NCI-H1105 (cell line): ENCODE measurements at places on chromosomes 7 and 10.

DNA sequence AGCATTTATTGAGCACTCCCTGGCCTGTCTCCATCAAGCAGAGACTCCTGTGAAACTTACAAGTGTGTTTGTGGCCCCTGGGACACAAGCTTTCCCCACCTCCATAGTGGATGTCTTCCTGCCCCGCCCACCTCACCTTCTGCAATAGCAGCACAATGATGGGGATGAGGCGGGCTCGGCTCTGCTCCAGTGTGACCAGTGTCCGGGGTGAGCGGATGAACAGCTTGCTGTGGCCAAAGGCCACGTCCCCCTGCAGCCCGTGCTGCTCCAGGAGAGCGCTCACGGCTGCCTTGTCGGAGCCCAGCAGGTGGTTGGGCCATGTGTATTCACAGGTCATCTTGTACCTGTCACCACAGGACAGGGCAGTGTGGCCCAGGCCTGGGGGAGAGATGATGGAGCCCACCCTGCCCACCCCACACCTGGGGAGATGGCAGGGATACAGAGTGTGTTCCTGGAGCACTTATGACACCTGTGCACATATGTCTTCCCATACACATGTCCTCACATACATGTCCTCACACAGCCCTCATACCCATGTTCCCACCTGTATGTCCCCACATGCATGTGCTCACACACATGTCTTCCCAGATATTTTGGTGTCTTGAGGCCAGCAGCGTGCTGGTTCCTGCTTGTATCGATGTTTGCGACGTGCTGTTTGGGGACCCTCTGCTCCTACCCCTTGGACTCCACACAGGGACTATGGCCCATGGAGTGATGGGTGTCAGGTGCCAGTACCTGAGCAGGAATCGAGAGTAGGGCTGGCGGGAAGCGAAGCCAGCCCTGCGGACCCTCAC lies 12.7 kb downstream of the MYO1G start:
- DNase-seq: no peak

DNA sequence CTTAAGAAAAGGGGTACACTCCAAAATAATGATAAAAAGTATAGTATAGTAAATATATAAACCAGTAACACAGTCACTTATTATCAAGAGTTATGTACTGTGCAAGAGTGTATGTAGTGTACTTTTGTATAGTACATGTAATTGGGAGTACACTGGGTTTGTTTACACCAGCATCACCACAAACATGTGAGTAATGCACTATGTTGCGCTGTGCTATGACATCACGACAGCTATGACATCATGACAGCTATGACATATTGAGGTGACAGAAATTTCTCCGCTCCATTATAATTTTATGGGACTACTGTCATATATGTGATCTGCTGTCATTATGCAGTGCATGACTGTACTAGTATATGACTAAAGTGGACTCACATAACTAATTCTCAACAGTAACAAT lies 84.6 kb downstream of the KMT2C start:
- DNase-seq: no peak

GRCh38 chr10:50388181-50388580 lies 136.9 kb upstream of the ASAH2 start:
- DNase-seq: no peak

DNA sequence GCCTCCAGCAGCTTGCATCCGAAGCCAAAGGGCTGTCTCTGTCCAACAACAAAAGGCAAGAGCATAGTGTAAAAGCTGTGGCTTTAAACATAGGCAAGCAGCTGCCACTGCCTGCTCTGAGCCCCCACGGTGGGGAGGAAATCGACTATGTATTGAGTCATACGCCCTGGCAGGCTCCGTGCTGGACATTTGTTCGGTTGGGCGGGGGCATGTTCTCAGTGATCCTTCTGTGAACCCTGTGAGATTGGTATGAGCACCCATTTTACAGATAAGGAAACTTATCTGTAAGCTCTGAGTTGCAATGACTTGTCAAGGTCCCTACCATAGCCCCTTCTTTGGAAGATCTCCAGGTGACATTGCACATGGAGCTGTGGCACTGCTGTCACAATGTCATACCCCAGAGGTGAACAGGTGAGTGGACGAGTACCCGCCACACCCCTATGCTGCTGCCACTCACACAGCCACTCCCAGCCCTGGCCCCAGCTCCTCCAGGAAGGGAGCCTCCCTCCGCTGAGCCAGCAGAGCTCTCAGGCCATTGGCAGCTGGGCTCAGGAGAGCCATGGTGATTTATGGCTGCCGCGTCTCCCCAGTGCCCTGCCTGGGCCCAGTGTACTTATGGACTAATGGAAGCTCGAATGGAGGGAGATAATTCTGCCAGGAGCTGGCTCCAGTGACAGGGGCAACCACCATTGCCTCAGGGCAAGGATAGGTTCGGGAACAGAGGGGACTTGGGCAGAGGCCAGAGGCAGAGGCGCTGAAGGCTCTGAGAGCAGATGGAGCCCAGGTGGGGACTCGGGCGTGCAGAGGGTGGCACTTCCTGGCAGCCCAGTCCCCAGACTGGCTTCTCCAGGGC lies 43.7 kb downstream of the UNC5B start:
- peak; percentile 79 for DNase-seq

DNA sequence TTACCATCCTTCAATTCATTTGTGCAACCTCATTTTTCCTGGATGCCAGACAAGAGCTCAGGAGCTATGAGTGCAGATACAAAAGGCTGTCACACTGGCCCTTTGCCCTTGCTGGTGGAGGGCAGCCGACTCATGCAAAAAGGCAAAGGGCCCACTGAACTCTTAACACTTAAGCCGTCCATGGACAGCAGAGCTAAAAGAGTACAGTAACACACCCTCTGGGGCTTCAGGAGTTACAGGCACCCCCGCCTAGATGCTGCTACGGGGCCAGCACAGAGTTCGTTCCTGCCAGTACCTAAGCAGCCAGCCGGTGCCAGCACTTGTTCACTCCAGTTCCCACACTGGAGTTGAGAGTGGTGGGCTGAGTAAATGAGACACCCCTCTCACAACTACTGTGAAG lies 69.9 kb upstream of the MRLN start:
- DNase-seq: no peak

- DNase-seq: no peak
Observed at GRCh38 chr10:109166935-109167334, 756.4 kb downstream of the XPNPEP1 start.

DNA sequence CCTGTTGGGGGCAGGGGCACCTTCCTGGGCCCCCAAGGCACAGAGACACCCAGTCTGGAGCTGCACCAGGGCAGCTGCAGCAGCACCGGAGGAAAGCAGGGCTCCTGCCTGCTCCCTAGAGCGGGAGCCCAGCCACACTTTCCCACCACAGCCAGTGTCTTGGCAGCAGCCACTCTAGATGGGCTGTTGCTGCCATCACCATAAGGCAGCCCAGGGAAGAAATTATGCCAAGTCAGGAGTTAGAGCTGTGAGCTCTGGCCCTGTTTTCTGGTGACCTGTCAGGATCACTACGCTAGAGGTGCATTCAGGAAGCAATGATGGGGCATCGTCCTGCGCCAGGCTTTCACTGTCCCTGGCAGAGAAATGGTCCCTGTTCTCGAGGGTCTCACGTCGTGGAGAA lies 38.0 kb upstream of the ZNRF2 start:
- no peak for DNase-seq

DNA sequence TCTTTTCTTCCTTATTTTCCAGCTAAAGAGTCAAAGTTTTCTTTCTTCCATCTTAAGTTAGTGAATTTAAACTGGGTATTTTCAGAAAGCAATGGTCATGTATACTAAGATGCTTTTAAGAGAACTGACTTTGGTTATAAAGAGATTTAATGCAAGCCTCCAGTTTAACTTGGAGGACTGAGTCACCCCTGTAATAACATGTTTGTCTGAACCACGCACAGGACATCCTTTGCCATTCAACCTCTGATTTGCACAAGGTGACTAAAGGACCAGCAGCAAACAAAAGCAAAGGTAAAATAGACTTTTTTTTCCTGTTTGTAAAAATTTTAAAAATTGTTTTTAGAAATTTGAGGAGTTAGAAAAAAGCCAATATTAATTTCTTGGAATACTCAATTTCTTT lies 2.9 kb downstream of the HYAL4 start:
- DNase-seq: no peak

DNA sequence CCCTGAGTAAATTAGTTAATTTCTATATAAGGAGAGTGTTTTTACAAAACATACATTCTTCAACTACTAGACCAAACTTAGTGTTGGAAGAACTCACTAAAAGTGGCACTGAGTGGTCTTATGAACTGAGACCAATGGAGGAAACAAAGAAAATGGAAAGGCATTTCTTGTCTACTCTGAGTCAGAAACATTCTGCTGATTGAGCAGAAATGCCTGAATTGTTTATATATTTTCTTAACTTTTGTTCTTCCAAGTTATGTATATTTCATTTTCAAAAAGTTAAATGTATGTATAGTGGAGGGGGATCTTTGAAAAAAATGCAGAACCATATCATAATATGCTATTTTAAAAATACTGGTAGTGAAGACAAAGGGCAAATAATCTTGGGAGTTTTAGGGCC lies 320.7 kb downstream of the HGF start:
- no peak for DNase-seq

- DNase-seq: no peak
Observed at GRCh38 chr7:42159130-42159529, 77.9 kb downstream of the GLI3 start.

DNA sequence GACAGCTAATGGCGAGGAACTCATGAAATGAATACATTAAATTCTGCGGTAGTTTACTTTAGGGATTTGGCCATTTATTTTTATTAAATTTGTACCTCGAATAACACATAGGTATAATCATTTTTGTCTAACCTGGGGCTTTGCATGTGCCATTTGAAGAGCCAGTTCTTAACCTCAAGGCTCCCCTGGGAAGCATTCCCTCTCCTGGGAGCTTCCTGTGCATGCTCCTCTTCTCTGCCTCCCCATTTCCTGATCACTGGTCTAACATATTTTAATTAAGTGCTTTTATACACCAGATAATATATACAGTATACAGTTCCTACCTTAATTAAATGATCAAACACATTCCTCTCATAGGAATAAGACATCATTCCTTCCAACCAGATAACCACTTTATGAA lies 183.9 kb upstream of the FZD1 start:
- no peak for DNase-seq

DNA sequence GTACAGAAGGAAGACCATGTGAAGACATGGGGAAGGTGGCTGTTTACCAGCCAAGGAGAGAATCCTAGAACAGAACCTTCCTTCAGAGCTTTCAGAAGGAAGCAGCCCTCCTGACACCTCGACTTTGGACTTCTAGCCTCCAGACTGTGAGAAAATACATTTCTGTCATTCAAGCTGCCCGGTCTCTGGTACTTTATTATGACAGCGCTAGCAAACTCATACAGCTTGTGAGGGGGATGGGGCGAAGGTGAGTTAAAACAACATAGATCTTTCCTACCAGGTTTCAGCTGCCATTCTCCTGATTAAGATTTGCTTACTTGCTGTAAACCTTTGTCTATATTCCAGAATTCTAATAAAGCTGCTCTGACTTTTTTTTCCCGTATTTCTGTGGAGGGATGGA lies 14.9 kb upstream of the ZNF248 start:
- no peak for DNase-seq

- no peak for DNase-seq
Observed at GRCh38 chr7:156109988-156110387, 297.7 kb upstream of the SHH start.

DNA sequence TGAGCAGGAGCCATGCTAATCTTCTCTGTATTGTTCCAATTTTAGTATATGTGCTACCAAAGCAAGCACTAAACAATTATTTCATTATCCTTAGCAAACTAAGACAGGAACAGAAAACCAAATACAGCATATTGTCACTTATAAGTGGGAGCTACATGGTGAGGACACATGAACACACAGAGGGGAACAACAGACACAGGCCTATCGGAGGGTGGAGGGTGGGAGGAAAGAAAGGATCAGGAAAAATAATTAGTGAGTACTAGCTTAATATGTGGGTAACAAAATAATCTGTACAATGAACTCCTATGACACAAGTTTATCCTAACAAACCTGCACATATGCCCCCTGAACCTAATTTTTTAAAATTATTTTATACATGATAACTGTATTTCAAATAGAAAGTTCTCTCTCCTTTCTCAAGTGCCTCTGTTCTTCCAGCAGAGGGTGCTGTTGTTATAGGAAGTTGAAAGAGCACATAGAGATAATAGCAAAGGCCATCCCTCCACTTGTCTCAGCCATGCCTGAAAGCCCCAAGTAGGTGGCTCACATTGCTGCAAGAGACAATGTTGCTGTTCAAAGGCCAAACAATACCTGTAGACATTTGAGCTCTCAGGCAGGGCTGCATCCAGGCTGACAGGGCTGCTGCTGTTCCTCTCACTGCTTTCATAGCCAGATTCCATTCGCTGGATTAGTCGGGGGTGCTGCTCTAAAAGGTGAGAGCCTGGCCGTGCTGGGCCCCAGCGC lies 33.4 kb upstream of the PPP3CB start:
- DNase-seq: peak; percentile 58

- no peak for DNase-seq
Observed at GRCh38 chr7:35420656-35421055, 166.8 kb upstream of the TBX20 start.

DNA sequence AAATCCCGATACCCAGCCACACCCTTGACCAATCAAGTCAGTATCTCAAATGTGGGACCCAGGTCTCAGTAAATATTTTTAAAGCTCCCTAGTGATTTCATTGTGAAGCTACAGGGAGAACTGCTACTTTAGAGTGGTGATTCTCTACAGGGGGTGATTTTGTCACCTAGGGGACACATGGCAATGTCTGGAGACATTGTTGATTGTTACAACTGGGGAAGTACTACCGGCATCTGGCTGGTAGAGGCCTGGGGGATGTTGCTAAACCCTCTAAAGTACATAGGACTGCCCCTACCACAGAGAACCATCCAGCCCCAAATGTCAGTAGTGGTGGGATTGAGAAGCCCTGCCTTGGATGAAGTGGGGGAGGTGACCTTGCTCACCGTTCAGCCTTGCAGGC lies 152.9 kb downstream of the RPS24 start:
- no peak for DNase-seq

DNA sequence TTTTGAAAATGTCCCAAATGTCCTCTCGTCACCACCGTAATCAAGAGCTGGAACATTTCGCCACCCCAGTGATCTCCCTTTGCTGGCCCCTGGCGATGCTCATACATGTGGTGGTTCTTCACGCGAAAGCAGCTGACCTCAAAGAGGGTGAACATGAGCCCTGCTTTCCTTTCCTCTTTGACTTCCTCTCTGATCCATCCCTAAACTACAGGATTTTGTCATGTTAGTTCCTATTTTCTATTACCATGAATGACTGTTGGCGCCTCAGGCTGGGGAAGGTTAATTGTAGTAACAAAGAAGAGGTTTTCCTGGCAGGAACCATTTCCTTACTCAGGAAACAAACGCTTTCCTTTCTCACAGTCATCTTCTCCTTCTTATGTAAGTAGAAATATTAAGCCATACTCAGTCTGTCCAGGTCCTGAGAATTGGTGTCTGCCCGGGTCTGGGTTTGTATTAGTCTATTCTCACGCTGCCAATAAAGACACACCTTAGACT lies 114.5 kb downstream of the INSYN2A start:
- DNase-seq: no peak

GRCh38 chr7:150852371-150852905 lies at the start of gene AOC1:
TSS of gene AOC1 (plus strand) at chr7:150852517. CDS start at chr7:150856471, 3,954 bp downstream.
- no peak for DNase-seq
